ENCODE measurements at places on chromosomes 4 and X. TPM values are rescaled to one million over a fixed set of nuclear protein-coding genes. Genes with fewer than 3 reads are reported as not detected.

DNA sequence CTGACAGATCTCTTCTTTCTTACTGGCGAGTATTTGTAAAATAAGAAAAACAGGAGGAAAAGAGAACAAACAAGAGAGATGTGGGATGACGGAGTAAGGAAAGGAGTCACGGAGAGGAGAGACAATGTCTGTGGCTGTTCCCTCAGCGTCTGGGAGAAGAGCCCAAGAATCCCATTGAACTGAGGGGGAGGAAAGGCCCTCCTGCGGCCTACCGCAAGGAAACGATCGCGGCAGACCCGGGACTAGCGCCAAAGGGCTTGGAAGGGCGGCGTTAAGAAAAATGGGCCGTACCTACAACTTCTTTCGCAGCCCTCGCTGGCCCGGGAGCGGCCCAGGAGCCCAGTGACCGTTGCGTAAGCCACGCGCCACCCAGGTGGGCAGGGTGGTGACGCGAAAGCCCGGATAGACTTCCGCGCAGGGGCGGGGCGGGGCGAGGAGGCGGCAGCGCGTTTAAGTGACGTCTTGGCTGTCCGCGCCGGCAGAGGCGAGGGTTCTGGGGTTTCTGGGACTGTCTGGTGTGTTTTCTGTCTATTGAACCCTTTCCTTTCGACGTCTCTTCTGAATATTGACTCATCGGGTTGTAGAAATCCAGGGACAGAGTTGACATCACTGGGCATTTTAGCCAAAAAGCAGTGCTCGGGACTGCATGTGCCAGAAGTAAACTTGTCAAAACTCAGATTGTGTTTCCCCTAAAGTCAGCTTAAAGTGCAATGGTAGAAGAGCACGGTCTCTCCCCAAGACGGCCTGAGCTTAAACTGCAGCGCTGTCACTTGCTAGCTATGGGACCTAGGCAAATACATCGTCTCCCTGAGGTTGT, at the start of gene SLC9B1:
SLC9B1 (minus strand) TSS at position 398 of the 817 bp plus-strand sequence. CDS start 27,994 bp downstream, outside the sequence.
- DNase-seq = peak; percentile 66

- peak; percentile 55 for DNase-seq
Measured at GRCh38 chr4:40856840-40857362, 107.1 kb downstream of the NSUN7 start.

DNA sequence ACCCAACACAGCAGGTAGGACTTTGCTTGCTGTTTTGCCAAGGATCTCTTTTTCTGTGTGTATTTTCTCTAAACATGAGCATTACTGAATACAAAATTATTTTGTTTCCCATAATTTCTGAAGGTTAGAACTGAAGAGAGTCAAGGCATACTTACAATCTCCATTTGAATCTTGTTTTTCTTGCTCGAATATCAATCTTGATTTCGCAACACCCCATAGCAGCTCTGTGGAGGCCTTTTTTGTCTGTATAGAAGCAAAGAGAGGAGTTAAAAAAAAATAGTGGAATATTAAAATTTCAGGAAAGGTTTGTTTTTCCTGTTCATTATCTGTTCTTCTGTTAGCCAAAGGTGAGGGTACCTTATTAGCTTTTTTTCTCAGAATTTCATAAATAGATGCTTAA, 92.9 kb downstream of the TNIP2 start:
- DNase-seq = no peak

GRCh38 chr4:17701138-17701839, 80.1 kb downstream of the FAM184B start:
- DNase-seq = no peak

- DNase-seq = peak; percentile 5
Measured at GRCh38 chr4:152408514-152409327, 127.2 kb downstream of the FBXW7 start.

DNA sequence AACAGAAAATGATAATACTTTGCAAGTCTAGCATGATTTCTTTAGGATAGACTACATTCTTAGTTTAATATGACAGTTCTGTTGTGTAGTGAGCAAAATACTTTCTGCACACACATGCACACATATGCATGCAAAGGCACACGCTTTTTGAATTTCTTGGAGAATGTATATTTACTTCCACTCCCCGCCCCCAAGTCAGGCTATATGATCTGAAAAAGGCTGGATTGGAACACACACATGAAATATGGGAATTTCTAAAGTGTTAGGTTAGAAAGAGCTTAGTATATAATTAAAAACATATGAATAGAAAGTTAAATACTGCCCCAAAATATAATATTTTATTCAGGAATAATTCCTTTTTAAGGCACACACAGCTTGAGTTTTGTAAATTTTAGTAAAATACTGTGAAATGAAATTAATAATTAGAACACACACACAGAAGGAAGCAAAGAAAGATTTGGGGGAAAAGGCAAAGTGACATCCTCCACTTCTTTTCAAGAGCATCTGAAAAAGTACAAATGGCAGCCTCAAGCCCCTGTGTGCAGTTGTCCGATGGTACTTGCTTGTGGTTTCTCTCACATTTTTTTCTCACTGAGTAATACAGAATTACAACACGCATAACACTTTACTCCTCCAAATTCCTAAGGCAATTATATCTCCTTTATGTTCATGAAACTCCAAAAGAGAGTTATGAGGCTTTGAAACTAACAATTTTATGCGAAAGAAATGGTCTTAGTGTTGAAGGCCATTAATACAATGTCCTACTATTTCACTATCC, 228.9 kb upstream of the ETNPPL start:
- DNase-seq = no peak

- no peak for DNase-seq
Measured at GRCh38 chrX:97315939-97316338, 432.2 kb downstream of the RPA4 start.

GRCh38 chrX:34270434-34270833, 138.3 kb upstream of the FAM47A start:
- DNase-seq = no peak

DNA sequence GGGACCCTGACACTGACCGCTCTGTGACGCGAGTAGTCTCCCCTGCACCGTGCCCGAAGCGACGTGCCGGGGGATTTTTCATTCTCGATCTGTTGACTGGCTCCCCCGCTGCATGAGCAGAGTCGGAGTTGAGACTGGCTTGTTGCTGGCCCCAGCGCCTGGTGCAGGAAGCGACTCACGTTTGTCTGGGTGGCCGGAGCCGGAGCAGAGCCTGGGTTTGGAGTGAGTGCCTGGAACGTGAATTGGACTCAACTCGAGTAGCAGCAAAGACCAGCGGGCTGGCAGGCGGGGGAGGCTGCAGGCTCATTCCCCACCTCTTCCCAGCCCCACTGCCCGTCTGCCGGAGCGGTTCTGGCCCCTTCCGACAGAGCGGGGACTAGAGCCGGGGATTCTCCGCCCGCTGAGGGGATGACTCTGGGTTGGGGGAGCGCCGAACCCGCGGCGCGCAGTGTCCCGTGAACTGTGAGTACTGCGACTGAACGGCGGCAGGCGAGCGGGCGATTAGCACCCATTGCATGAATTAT, 554 bp downstream of the PCDH7 start:
- DNase-seq = peak; percentile 7

DNA sequence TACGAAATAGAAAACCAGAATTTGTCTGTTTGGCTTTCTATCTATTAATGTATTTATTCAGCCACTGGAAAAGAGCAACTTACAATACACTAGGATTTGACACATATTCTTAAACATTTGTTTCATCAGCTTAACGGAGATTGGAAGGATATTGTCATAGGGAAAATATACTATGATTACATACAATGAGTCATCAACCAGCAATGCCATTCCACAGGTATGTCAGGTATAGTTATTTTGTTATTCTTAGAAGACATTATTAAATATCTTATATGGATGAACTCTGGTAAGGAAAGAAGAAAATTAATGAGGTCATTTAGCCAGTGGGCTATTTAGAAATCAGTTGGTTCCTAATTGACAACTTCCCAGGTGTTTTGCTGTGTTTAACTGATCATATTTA, 926.6 kb downstream of the STIM2 start:
- no peak for DNase-seq

DNA sequence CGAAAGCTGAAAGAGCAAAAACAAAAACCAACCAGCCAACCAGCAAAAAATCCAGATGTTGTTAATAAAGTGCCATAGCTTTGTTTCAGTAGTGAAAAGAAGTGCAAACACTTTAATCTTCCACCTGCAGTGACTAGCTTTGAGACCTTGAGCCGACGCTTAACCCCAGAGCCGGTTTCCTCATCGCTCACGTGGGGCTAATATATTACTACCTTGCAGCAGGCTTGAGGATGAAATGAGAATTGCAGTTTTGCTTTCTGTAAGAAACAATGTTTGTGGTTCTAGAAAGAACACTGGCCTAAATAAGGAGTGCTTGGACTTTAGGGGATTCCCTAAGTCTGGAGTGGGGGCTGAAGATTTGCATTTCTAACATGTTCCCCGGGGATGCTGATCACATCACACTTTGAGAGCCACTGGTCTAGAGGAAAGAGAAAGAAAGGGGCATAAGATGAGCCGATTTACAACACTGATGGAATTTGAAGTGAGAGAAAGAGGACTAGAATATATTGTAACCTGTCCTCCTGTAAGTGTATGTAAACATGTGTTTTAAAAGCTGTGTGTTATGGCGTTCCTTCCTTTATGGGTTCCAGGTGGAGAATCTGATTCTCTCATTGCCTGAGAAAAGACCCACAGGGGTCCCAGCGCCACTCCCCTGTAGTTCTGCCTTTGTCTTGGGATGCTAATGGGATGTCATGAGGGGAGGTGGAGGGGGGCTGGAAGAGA, 1.4 kb downstream of the FGF2 start:
- peak; percentile 65 for DNase-seq

- peak; percentile 20 for DNase-seq
Measured at GRCh38 chrX:109632906-109633504, 8.0 kb upstream of the KCNE5 start.

DNA sequence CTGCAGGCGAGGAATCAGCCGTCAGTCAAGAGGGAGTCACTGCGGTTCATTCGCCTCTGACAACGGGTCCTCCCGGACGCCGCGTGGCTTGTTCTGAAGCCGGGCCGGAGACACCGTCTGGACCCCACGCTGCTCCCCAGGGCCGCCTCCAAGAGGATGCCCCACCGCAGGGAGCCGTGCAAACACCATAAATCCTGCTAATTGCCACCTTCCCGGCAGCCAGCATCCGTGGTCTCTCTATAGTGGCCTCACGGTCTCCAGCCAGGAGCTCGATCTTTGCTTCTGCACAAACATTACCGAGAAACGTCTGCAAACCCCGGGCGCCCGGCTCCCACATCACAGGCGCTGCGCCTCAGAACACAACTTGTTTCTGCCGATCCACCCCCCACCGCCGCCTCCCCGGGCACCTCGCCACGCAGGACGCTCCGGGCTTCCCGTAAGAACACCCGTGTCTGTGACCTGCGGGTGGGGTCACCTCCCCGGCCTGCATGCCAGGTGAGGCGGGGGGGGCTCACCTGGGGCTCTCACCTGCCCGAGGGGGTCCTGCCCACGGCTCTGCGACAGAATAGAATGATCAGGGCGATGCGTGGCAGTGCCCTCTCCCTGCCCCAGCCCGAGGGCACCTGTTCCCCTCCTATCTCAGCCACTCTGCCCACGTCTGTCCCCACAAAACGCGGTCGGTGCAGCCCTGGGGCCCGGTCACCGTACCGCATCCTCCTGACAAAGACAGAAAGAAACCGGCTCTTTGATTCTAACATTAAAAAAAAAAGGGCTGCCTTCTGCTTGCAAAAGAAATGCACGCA, 32.4 kb upstream of the PPP2R3B start:
- no peak for DNase-seq

- DNase-seq = no peak
Measured at GRCh38 chr4:44558031-44558605, 93.3 kb downstream of the YIPF7 start.

- peak; percentile 11 for DNase-seq
Measured at GRCh38 chr4:86961605-86962295, 26.9 kb downstream of the AFF1 start.

- DNase-seq = no peak
Measured at GRCh38 chrX:150700107-150700506, 6.9 kb downstream of the MTMR1 start.

DNA sequence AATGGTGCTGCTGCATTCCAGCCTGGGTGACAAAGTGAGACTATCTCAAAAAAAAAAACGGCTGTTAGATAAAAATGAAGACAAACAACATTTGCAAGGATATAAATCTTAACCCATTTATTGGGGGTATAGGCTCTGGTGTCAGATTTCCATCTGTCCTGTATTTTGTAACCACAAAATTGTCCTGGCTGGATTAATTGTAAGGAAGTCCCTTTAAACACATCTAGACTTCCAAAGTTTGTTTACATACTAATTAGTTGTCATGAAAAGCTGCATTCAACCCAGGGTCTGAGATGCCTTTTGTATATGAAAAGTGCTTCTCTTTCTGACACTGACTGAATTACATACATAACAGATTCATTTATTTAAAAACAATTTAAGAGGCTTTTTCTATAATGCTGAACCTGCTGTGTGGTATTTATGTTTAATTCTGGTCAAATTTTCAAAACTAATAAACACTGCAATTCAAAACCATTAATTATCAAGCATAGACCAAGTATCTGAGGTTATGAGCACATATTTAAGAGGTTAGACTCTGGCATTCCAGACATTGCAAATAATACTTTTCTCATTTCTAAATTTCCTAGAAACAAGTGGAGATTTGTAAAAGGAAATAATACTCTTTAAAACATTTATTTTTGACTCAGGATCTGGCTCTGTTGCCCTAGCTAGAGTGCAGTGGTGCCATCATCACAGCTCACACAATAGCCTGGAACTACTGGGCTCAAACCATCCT, 17.5 kb upstream of the UGDH start:
- DNase-seq = no peak

DNA sequence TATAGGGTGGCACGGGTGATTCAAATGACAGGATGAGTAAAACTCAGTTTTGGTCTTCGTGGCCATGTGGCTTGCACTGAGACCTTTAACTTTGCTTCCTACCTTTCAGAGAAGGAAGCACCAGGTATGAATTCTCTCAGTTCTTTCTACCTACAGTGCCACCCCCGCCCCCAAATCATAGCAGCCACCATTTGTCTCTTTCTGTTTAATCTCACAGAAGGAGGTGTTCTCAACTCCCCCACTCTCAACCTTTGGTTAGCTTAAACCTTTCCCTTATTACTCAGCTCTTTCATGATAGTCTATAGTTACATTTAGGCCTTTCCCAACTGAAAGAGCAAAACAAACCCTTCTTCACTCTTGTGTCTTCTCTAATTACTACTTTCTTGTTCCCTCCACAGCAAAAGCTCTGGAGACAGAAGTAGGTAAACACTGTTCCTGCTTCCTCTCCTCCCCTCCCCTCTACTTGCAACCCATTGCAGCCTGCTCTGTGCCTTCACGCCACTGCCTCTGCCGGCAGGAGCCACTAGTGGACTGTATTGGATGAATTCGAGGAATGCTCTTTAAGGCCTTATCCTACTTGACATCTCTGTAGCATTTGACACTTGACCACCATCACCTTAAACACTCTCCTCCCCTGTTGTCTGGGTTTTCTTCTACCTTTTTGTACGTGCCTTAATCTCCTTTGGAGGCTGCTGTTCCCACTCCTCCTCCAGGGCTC, 123.7 kb downstream of the AFF1 start:
- peak; percentile 10 for DNase-seq

The TMPRSS11A gene
- not detected for polyA plus RNA-seq

The ZNF711 gene
- polyA plus RNA-seq = 1.4 TPM

The DMRTC1B gene
- not detected for polyA plus RNA-seq

The RHOXF2 gene
- not detected for polyA plus RNA-seq

The CFI gene
- 2.6 TPM for polyA plus RNA-seq

The RPL34 gene
- polyA plus RNA-seq = 949 TPM

The SHROOM2 gene
- 0.21 TPM for polyA plus RNA-seq

The MAD2L1 gene
- 65.3 TPM for polyA plus RNA-seq

The BEX5 gene
- not detected for polyA plus RNA-seq

The PTCHD1 gene
- not detected for polyA plus RNA-seq

The ERAS gene
- not detected for polyA plus RNA-seq

The ELOVL6 gene
- 20.8 TPM for polyA plus RNA-seq

The STPG2 gene
- polyA plus RNA-seq = not detected

The TKTL1 gene
- polyA plus RNA-seq = not detected

The NXF2B gene
- not detected for polyA plus RNA-seq

The EVC gene
- polyA plus RNA-seq = 5.5 TPM

The QDPR gene
- 64.2 TPM for polyA plus RNA-seq

The MMAA gene
- 1.3 TPM for polyA plus RNA-seq

The CNKSR2 gene
- polyA plus RNA-seq = 6.0 TPM

Measured in A549 (cell line).